Stimulated activated CD8-positive, alpha-beta memory T cell treated with anti-CD3 and anti-CD28 coated beads, Interleukin-2, amount 100 ng/mL, for 48 hours (primary cell): ENCODE measurements at places on chromosomes 13 and 19.

DNA sequence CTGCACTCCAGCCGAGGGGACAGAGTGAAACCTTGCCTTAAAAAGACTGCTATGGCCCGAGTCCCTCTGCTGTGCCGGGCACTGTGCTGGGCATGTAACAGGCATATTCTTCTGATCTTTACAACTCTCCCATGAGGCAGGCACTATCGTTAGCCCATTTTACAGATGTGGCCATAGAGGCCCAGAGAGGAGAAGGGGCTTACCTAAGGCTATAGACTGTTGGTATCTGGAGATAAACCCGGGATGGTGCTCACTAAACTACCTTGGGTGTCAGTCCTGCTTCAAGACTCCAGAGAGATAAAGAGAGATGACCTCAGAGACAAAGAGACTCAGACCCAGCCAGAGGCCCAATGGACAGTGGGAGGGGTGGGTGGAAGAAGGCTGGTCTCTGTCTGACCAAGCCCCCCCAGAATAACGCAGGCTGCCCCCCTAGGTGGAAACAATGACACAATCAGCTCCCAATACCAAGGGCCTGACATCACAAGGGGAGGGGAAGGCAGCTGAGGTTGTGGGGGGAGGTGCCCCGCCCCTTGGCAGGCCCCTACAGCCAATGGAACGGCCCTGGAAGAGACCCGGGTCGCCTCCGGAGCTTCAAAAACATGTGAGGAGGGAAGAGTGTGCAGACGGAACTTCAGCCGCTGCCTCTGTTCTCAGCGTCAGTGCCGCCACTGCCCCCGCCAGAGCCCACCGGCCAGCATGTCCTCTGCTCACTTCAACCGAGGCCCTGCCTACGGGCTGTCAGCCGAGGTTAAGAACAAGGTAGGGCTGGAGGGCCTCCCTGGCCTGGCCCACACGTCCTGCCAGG, at the start of gene CNN1:
Gene CNN1 (plus strand): TSS at position 620 of the 805 bp plus-strand sequence. CDS start 77 bp downstream, at position 697.
- no peak for DNase-seq

- peak; percentile 74 for DNase-seq
Measured at GRCh38 chr19:12400633-12401502, at the start of gene ZNF799. Gene ZNF799 (minus strand): TSS chr19:12401271. CDS start chr19:12401070, 201 bp downstream.

DNA sequence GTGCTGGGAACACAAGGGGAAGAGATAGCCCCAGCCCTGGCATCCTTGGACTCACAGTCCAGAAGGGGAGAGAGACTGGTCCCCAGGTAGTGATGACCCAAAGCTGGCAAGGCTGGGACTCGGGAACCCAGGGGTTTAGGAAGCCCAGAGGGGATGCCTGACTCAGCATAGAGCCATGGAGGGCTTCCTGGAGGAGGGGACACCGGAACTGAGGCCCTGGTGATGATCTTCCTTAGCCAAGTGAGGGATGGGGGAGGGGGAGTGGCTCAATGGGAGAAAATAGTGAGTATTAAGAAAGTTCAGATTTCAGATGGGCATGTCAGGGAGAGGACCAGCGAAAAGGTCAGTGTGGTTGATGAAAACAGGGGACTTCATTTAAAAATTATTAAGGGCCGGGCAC, 26.8 kb downstream of the EXOC3L2 start:
- DNase-seq = no peak

- no peak for DNase-seq
Measured at GRCh38 chr13:109480011-109480955, 306.1 kb downstream of the IRS2 start.

DNA sequence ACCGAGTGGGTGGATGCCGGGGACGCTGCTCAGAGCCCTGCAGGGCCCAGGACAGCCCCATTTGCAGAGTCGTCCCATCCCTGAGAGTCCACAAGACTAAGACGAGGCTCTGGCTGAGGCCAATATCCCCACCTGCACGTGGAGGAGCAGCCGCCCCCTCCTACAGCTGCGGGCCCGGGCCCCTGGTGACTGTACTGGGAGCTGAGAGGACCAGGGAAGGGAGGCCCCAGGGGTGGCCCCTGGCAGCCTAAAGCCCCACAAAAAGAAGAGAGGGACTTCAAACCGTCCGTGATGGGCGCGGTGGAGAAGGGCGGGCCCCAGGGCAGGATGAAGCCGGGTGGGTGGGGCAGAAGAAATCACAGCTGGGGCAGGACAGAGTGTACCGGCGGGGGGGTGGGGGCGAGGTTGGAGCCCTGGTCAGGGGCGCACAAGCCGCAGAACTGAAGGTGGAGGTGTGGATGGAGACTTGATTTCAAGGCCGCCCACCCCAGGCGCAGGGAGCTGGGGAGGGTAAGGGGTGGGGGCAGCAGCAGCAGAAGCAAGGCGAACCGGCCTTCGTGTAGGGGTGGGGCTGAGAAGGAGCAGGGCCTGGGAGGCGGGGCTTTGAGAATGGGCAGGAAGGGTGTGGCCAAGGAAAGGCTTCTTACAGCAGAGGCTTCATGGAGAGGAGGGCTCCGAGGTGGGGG, 12.9 kb downstream of the CFD start:
- peak; percentile 83 for DNase-seq

- DNase-seq = no peak
Measured at GRCh38 chr13:44433863-44434765, 60.5 kb downstream of the SERP2 start.

GRCh38 chr13:110797230-110797877, 83.9 kb downstream of the ING1 start:
- DNase-seq = no peak

- no peak for DNase-seq
Measured at GRCh38 chr13:20057963-20058362, 99.4 kb downstream of the ZMYM2 start.
